ENCODE measurements at places on chromosomes 7 and 10.

- no peak for DNase-seq
Observed at GRCh38 chr7:83586281-83586680, 62.7 kb downstream of the SEMA3E start.

DNA sequence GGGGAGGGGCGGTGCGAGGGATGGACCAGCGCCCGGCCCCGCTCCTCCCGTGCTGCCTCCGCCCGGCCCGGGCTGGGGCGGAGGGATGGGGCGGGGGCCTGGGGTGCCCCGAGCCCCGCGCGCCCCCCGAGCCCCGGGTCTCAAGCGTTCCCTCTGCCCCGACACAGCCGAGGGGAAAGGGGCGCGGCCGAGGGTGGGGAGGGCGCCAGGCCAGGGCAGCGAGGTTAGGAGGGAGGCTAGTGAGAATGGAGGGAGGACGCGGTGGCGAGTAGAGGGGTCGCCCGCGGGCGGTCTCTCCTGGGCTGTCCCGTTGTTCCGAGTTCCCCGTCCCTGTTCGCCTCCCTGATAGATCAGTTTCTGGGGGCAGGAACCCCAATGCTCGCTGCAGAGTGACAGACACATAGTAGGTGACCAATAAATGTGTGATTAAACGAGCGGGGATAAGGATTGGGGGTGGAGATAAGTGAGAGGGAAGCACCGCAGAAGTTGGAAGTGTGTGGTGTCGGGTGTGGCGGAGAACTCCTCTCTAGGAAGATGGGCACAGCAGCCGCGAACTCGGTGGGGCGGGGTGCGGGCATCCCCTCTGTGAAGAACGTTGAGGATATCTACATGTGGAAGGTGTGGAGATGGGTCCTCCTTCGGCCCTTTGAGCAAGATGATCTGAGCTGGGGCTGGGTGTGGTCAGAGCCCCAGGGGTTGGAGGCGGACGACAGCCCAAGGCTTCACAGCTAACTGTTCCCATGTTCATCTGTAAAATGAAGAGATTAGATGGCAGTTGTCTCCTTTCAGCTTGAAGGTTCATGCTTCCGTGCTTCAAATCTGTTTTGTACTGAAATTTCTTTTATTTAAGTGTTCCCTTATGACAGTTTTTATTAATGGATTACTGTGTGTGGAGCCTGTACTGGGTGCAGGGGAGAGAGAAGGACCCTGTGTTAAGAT lies 580 bp downstream of the ZNF775 start:
- no peak for DNase-seq

DNA sequence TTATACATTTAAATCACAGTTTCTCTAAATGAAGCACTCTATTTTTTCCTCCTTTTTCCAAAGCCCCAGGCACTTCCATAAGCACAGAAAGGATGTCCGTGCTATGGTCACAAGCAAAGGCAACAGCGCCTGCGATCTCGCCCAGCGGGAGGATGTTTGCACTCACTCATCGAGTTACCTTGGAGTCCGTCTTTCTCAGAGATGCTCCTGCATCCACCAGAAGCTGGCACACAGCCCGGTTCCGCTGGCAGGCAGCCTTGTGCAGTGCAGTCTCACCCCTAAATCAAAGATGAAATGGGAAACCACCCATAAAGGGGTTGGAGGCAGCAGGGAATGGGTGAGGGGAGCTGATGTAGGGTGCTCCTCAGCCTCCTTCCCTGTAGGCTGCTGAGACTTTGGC lies 51.9 kb upstream of the PTN start:
- DNase-seq, result no peak

GRCh38 chr7:24715661-24716479 lies 41.4 kb downstream of the GSDME start:
- no peak for DNase-seq

- no peak for DNase-seq
Observed at GRCh38 chr7:25544254-25544653, 316.0 kb upstream of the NPVF start.

DNA sequence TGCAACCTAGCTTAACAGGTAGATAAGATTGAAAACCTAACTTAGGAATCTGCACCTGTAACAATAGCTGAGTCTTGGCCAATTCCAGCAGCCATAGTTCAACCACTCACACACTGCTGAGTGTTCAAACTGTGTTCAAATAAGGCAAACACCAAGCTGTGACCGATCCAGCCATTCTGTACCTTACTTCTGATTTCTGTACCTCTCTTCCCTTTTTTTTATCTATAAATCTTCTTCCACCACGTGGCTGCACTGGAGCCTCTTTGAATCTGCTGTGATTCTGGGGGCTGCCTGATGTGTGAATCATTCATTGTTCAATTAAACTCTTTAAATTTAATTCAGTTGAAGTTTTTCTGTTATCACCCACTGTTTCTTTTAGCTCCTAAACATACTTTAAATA lies 15.7 kb upstream of the FOXL3 start:
- no peak for DNase-seq

DNA sequence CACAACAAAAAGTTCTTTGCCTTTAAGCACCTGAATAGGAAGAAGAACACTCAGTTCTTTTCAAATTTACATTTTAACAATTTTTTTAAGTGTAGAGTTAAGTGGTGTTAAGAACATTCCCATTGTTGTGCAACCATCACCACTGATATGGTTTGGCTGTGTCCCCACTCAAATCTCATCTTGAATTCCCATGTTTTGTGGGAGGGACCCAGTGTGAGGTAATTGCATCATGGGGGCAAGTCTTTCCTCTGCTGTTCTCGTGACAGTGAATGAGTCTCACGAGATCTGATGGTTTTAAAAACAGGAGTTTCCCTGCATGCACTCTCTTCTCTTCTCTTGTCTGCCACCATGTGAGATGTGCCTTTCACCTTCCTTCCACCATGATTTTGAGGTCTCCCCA lies 155.7 kb downstream of the PLXNA4 start:
- no peak for DNase-seq

- no peak for DNase-seq
Observed at GRCh38 chr7:134444198-134444960, 14.5 kb downstream of the AKR1B1 start.

DNA sequence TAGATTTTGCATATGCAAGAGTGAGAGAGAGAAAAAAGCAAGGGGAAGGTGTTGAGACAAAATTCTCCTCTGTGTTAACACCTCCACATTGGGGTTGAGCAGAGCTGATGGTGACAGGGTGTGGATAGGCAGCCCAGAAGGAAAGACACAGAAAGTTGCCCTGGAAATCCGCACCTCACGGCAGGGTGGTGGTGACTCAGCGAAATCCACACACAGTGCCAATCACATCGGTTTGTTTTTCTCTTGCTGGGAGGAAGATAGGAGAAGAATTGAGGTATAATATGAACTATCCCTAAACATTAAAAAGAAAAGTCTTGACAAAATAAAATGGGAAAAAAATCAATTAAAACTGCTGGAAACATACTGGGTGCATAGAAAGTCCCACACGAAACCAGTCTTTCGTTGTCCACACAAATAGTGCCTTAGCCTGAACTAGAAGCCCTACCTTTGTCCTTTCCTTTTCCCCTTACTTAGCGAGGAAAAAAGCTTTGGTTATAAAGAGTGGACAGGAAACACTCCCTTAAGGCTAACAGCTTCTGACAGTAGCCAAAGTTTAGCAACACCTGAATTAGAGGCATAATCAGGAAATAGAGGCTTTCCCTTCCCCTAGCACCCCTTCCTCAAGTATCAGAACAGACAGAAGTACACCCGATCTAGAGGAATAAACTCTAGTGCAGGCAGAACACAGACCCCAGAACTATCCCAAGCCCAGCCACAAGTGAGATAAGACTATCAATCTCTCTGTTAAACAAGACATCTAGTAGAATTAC lies 39.2 kb upstream of the DNAJC1 start:
- DNase-seq, result no peak

- peak; percentile 47 for DNase-seq
Observed at GRCh38 chr10:32379318-32379949, 32.5 kb upstream of the EPC1 start.

DNA sequence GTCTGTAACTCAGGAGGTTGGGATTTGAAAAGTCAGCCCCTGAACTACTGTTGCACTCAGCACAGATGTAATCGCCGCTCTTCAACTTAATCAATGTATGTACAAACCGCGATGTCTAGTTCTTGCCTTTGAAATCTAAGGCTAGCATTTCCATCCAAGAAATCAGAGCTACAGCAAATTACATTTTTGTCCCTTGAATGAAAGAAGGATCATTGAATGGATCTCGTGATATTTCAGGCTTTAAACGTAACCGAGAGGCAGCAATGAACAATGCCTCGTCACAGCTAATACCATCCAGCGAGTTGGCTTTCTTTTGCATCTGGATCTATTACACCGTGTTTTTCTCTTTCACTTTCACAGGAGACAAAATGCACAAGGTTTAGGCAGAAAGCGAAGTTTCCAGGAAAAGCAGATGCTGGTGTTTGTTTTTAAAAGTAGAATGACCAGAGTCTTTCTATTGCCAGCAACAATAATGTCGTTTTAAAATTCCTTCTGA lies 5.5 kb downstream of the SKIDA1 start:
- no peak for DNase-seq

DNA sequence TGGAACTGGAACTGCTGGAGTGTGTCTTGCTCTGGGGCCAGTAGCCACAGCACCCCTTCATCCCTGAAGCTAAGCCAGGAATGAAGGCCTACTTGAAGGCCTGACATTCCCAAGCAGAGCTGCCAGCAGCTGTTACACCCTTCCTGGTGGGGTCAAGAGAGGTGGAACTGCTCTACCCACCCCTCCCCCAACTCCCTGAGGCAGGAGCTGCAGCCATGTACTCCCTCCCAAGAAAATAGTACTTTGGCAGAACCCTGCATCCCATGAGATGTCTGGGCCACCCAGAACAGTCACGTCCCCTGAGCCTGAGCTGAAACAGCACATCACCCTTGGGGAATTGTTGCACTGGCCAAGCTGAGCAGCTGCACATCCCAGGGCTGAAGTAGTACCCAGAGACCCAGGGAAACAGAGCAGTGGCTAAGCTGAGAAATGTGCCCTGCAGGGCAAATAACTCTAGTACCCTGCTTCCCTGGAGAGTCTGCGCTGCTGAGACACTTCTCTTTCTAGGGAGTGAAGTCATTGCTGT lies 63.4 kb upstream of the PLA2G12B start:
- peak; percentile 47 for DNase-seq

DNA sequence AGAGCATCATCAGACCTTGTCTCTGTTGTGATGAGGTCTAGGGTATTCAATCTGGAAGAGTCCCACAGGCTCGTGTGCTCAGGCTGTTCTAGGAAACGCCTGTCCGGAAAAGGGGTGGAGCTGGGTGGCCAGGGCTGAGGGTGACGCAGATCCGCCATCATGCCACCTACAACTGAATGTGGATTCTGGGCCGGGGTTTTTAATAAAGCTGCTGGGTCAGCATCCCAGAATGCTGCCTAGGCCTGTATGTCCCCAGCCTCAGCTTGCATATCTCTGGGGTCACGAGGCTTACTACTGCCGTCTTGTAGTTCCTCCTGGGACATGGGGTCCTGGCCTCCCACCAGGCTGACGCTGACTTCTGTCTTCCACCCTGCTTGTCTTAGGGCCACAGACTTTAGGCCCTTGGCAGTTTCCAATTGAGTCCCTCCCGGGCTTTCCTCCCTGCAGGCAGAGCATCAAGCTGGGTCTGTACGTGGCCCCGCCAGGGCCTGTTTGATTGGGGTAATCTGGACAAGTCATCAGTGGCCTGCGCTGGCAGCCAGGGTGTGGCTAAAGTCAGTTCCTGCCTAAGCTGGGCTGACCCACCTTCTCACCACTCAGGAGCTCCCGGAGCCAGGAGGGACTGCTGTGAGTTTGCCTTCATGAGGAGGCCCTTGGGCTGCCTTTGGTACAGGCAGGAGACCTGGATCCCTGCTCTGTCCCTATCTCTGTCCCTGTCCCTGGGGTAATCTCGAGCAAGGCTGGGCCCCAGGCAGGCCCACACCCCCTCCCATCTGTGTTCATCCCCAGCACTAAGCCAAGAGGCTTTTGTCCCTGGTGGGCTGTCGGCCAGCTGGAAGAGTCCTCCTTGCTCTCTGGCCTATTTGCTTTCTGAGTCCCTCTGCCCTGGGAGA lies 79.9 kb downstream of the ZMIZ1 start:
- DNase-seq, result no peak

DNA sequence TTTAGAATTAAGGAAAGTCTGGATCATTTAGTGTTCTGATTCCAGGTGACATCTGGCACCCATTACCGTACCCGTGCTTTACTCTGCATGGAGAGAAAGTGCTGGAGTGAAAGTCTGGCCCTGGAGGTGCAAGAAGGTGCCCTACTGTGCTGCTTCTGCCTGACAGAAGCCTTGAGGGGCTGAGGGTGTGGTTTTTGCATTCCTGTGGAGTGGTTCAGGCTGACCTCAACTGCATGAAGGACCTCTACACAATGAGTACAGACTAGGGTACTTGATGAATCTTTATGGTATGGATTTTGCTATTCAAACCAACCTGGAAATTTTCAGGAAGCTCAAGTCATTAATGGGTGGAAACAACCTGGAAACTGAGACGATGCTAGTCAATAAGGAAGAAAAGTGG lies 45.1 kb upstream of the GSAP start:
- no peak for DNase-seq

DNA sequence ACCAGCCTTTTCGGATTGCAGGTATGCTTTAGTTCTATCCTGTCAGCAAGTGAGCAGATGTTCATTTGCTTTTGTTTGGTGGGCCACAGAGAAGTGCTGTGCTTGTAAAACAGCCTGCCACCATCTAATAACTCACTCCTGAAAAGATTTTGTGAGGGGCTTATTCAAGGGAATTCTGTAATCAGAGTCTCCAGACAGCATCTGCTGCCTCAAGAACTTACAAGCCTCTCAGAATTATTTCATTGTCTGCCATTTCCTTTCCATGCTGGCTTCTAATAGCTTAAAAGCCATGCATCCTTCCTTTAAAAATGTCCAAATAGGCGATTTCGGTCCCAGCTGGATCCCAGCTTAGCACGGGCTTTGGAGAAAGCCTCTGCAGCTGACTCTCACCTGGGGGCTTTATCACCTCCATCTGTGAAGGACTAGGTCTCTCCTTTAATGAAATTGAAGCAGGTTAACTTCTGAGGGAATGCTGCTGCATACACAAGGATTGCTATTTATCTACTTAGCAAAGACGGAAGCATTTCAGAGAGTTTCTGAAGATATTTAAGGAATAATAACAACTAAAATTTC lies 48.0 kb downstream of the MALRD1 start:
- no peak for DNase-seq

GRCh38 chr10:69936091-69936490 lies 116.6 kb upstream of the MACROH2A2 start:
- no peak for DNase-seq

DNA sequence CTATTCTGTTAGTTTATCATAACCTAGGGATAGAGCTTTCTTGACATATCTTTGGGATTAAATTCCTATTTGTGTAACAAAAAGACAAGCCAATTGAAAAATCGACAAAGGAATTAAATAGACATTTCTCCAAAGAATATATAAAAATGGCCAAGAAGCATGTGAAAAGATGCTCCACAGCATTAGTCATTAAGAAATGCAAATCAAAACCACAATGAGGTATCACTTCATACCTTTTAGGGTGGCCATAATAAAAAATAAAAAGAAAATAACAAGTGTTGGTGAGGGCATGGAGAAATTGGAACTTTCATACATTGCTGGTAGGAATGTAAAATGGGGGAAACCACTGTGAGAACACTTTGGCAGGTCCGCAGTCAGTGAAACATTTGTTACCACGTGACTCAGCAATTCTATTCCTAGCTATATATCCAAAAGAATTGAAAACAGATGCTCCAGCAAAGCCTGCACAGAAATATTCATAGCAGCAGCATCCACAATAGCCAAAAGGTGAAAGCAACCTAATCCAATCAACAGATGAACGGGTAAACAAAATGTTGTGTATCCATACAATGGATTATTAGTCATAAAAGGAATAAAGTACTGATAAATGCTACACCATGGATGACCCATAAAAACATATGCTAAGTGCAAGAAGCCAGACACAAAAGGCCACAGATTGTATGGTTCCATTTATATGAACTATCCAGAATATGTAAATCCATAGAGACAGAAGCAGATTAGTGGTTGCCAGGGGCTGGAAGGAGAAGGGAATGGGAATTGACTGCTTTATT lies 20.5 kb downstream of the SPAG6 start:
- DNase-seq, result no peak

Measured in ecto neural progenitor cell (in vitro differentiated cells).